GOT3 (cell line): ENCODE measurements at places on chromosomes 11 and 22.

GRCh38 chr11:114284914-114285313 lies 11.3 kb upstream of the NNMT start:
- DNase-seq: no peak

DNA sequence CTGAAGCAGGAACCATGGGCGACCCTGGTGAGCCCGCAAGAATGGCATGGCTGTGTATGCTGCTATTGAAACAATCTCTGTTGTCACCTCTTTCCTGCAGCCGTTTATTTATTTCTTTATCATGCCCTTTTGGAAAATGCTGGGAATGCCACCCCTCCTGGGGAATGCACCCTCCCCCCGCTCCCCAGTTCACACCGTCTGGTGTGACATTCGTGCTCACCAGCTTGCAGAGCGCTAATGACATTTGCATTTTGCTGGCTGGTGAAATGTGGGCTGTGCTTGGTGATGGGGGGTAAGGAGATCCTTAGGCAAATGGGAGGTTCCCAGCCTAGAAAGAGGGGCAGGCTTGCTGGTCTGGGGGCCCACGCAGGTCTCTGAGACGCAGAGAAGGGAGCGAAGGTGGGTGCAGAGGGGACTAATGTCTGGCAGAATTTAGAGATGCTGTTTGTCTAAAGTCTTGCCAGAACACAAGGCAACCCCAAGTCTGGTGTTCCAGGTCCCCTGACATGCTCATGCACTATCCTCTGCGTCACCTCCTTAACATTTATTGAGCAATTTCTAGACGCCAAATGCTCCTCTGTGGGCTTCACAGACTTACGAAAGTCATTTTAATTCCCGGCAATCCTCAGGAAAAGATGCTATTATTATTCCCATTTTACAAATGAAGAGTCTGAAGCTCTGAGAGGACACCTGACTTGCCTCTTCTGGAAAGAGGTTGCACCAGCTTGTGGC lies 91.7 kb downstream of the TP53I11 start:
- DNase-seq: no peak

- DNase-seq: no peak
Measured at GRCh38 chr22:36913427-36914389, at the start of gene CSF2RB. CSF2RB (plus strand) TSS chr22:36913628; CDS start chr22:36922208, 8,580 bp downstream.

DNA sequence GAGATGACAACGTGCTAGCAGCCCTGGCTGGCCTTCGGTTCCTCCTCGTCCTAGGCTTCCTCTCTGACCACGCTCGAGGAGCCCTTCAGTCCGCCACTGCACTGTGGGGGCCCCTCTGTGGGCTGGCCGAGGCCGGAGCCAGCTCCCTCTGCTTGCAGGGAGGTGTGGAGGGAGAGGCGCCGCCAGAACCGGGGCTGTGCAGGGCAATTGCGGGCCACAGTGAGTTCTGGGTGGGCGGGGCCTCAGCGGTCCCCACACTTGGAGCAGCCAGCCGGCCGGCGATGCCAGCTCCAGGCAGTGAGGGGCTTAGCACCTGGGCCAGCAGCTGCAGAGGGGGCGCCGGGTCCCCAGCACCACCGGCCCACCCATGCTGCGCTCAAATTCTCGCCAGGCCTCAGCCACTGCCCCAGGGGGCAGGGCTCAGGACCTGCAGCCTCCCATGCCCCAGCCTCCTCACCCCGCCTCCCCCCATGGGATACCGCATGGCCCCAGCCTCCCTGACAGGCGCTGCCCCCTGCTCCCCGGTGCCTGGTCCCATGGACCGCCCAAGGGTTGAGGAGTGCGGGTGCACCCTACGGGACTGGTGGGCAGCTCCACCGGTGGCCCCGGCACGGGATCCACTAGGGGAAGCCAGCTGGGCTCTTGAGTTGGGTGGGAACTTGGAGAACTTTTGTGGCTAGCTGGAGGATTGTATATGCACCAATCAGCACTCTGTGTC lies 399.4 kb downstream of the LUZP2 start:
- no peak for DNase-seq

- no peak for DNase-seq
Measured at GRCh38 chr11:72676861-72677341, 2.7 kb upstream of the PDE2A start.

GRCh38 chr11:28245131-28245530 lies 136.9 kb downstream of the METTL15 start:
- DNase-seq: no peak

DNA sequence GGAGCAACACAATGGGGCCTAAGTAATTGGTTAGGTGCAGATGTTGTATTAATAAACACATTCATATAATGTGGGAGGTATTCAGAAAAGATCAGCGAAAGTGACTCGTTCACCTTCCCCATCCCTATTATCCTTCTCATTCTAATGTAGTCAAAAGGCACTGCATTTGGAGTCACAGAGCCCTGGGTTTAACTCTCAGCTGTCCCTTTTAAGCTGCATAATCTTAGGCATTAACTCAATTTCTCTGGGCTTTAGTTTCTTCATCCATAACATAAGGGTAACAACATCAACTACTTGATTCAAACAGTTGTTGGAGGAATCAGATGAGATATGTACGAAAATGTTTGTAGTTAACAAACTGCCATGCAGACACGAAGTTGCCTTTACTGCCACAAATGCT lies 187.6 kb upstream of the PITPNB start:
- DNase-seq: no peak

DNA sequence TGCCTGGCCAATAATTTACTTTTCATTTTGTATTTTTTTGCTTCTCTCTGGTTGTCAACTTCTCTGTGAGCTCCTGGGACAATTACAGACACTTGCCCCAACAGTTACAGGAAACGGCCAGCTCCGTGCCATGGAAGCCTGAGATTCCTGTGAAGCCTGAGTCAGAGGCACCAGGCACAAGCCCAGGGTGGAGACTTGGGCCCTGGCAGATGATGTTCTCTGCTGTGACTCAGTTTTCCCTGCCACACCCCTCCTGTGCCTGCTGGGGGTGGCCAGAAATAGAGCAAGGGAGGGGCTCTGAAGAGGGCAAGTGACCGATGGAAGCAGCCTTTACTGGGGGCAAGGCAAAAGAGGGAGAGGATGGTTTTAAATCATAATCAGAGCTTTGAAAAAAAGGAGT lies 4.9 kb downstream of the ATP5MGL start:
- no peak for DNase-seq

DNA sequence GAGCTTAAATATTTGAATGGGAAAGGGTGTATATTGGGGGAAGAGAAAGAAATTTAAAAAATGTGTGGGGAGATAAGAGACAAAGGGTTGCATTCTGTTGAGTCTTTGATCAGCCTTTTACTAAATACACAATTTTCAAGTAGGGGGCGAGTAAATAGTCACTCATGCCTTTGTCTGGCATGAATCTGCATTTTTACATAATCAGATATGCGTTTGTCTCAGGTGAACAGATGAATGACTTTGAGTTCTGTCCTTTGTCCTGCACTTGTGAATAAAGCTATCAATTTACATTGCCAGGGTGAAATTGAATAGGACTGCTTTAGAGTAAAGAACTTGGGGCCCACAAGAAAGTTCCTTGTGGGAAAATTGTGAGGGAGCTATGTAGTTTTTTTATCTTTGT lies 523.6 kb upstream of the LUZP2 start:
- no peak for DNase-seq

DNA sequence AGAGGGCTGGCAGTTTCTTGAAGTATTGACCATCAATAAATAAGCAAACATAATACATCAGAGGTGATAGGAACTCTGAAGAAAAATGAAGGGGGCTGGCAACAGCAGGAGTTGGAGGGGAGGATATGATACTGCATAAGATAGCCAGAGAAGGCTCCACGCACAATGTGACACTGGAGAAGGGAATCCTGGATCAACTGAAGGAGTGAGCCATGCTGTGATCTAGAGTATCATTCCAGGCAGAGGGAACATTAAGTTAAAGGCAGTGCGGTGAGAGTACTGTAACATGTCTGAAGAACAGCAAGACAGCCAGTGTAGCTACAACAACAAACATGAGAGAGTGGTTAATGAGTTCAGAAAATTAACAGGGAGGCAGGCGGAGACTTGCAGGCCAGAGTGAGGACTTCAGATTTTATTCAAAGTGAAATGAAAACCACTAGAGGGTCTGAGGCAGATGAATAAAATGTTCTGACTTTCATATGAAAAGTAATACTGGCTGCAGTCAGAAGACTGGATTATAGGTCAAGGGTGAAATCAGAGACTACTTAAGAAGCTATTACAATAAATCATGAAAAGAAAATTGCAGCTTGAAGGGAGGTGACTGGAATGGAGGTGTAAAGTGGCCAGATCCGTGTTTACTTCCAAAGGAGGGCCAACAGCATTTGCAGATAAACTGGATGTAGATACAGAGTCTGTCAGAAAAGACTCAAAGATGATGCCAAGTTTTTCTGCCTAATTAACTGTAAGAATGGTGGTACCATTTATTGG lies 49.4 kb downstream of the RRAS2 start:
- no peak for DNase-seq

GRCh38 chr11:1570001-1570453 lies 2.0 kb downstream of the DUSP8 start:
- no peak for DNase-seq

GRCh38 chr11:2818503-2818902 lies 67.1 kb downstream of the CDKN1C start:
- no peak for DNase-seq

DNA sequence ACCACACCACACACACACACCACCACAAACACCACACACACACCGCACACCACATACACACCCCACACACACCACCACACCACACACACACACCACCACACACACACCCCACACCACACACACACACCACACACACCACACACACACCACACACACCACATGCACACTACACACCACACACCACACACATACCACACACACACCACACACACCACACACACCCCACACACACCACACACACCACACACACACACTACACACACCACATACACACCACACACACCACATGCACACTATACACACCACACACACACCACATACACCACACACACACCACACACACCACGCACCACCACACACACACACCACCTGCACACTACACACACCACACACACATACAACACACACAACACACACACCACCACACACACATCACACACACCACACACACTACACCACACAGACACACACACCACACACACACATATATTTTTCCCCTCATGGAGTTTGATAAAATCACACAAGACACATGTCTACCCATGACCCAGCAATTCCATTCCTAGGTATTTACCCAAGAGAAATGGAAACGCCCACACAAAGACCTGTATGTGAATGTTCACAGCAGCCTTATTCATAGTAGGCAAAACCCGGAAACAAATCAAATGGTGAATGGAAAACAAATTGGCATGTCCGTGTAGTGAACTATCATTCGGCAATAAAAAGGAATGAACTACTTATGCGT lies 14.3 kb downstream of the CD5 start:
- no peak for DNase-seq

GRCh38 chr11:2847561-2847960 lies 38.0 kb downstream of the CDKN1C start:
- DNase-seq: no peak

DNA sequence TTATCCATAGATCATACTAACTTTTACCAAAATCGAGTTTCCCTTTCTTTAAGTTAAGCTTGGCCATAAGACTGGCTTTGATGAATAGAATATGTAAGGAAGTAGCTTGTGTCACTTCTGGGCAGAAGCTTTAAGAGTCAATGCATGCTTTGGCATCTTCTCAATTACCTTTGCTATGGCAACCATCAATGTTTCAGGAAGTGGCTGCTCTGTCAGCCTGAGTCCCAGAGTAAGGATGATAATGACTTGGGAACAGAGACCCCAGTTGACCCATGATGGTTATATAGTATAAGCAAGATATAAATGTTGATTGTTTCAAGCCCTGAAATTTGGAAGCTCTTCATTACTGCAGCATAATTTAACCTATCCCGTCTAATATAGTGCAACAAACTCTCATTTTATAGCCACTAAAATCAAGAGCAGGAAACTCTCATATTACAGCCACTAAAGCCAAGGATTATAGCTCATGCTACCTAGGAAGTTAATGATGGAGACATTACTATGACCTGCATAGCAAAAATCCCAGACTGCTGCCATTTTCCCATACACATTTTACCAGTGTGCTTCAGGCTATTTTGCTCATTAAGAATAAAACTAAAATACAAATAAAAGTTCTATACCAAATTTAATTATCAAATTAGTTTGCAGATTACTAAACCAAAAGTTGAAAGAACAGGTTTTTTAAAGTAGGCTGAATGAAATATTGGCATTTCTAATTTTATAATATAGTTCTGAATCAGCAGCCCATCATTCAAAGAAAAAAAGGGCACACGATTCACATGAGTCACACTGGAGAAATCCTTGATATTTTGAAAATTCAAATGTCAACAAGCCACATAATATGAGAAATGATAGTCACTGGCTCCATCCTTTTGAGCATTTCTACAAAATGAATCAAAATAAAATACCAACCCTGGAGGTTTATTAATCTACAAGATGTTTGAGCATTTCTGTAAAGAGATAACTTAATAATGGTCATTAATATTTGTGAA lies 23.8 kb downstream of the FSHB start:
- DNase-seq: no peak

- DNase-seq: no peak
Measured at GRCh38 chr11:82796998-82797961, 63.6 kb upstream of the FAM181B start.

DNA sequence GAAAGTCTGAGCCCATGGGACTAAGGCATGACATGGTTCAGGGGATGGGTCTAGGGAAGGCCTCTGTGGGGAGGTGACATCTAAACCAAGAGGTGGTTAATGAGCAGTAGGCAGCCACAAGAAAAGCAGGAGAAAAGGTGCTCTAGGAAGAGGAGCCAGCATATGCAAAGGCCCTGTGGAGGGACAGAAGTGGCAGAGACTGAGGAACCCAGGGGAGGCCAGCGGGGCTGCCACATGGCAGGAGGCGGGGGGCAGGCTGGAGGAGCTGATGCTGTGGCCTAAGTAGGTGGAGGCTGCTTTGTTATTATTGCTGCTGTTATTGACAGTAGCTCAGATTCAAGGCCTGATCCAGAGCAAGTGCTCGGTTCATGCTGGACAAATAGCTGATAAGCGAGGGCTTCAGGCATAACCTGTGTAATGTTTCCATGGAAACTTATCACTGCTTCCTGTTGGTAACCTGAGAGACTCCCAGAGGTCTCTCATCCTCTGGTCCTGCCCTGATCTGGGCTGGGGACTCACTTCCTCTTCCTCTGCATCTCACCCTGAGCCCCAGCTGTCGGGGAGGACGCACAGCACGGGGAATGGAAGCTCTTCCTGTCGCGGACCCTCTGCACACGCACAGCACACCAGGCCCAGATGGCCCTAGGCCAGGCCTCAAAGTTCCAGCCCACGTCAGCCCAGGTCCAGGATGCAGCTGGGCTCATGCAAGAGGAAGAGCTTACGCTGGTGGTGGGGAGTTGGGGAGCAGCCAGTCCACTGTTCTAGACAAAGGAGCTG lies 75.2 kb upstream of the TP53I11 start:
- no peak for DNase-seq

DNA sequence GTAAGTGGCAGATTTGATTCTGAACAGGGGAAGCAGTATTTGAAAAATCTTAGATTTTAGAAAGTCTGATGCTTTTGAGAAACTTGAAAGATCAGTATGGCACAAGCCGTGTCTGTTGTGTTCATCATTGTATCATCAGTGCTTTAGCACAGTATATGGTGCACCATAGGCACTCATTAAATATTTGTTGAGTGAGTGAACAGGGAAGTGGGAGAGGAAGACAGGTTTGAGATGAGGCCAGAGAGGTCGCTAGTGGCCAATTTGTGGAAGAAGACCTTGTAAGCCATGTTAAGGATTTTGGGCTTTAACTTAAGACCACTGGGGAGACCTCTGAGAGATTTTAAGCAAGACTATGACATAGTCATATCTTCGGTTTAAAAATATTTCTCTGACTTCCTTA lies 12.9 kb downstream of the CHEK1 start:
- DNase-seq: no peak

- no peak for DNase-seq
Measured at GRCh38 chr22:30636226-30637077, 871 bp downstream of the SLC35E4 start.
